ENCODE measurements at places on chromosomes 1 and 21. TPM values are rescaled to one million over a fixed set of nuclear protein-coding genes. Genes with fewer than 3 reads are reported as not detected.

- no peak for DNase-seq
These were observed 268.9 kb downstream of the MRPL39 start for GRCh38 chr21:25338415-25338814.

ANGPTL7 gene
- total RNA-seq, result not detected

USP33 gene
- total RNA-seq, result 81.6 TPM

GRCh38 chr1:204464701-204465100, 29.9 kb downstream of the PIK3C2B start:
- DNase-seq, result no peak

GRCh38 chr1:236865818-236866155, 70.7 kb downstream of the MTR start:
- no peak for DNase-seq

DNA sequence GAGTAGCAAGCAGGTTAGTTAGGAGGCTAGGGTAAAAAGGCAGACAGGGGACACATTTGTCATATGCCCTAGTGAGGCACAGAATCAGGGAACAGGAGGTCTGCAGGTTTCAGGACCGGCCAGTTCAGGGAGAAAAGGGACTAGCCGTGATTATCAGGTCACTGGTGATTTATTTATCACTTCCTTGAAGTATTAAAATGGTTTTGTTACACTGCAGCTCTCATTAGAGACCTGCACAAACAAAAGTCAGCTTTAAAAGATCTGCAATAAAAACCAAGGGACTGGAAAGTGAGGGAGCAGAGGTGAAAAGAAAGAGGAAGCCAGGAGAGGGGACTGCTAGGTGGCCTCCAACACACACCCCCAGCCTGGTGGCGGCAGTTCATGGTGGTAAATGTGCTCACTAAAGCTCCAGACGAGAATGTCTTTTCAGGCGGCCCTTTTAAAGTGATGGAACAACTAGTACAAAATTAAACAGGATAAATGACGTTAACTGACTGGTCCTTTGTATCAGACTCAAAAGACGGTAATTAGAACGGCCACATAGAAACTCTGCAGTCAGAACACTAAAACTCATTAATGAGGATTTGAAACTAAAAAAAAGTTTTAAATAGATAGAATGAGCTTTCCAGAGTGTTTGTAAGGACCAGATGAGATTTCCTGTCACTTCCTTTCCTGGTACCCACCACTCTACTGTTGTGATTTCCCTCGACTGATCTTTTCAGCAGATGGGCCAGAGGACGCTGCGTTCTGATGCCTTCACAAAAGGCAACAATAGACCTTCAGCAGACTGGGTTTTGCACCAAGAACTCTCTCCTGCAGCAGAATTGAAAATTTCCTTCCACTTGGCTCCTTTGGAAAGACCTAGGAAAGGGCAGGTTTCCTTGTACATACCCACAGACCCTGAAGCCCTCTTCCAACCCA, 136.8 kb downstream of the NTPCR start:
- DNase-seq, result no peak

GRCh38 chr1:64984106-64984505, 17.8 kb upstream of the JAK1 start:
- no peak for DNase-seq

DMRTA2 gene
- total RNA-seq, result not detected

All from MG63 (cell line).